ENCODE measurements at places on chromosomes 2 and 18.
A peak's percentile ranks its signal among the peaks of the same experiment; 100 is the strongest.

- DNase-seq: no peak
These were observed 166.5 kb upstream of the SIX3 start for GRCh38 chr2:44774826-44775492.

- DNase-seq: no peak
These were observed 202.8 kb downstream of the DYM start for GRCh38 chr18:49257609-49258008.

DNA sequence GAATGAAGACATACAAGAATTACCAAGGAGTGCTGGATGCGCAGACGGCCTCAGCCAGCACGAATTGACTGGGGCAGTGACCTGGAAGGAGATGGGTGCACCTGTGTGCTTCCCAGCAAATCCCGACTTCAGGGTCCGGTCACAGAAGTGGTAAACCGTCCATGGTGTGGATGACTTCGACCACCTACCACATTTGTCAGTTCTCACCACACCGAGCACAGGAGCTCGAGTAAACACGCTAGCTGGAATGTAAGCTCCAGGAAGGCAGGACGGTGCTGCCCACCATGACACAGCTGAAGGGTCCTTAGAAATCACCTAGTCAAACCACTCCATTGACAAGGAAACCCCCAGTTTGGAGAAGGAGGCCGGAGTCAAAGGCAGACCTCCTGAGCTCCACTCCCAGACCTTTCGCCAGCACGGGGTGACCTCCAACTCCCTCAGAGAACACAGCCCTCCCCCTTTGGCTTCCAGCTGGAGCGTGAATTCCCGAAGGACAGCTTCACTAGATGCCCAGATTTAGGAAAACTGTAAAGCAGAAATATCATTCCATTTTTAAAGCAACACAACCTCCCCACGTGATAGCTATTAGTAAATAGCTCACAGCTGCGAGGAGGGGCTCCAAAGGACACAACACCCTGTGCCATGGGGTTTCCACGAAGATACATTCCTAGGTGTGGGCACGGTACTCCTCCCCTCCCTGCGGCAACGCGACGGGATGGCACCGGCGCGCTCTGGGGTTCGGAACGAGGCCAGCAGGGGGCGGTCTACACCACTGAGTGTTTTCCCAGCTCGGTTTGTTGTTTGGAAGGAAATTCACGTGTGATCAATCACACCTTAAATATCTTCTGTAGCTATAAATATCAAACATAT is 34.1 kb upstream of the GNAL start:
- peak; percentile 88 for DNase-seq

DNA sequence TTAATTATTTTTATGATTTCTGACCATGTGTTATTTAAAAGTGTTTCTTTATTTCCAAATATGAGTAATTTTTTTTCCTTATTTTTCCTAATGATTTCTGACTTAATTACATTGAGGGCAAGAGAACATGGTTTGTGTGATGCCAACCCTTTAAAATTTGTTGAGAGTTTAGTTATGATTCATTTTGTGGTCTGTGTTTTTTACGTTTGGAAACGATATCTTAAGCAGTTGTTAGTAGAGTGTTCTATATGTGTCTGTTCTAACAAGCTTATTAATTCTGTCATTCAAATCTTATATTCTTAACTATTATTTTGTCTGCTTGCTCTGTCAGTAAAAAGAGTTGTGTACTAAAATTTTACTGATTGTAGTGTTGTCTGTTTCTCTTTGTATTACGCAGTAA is 15.0 kb downstream of the NAB1 start:
- DNase-seq: no peak

GRCh38 chr2:72681016-72681995 is 144.5 kb downstream of the EXOC6B start:
- DNase-seq: no peak

DNA sequence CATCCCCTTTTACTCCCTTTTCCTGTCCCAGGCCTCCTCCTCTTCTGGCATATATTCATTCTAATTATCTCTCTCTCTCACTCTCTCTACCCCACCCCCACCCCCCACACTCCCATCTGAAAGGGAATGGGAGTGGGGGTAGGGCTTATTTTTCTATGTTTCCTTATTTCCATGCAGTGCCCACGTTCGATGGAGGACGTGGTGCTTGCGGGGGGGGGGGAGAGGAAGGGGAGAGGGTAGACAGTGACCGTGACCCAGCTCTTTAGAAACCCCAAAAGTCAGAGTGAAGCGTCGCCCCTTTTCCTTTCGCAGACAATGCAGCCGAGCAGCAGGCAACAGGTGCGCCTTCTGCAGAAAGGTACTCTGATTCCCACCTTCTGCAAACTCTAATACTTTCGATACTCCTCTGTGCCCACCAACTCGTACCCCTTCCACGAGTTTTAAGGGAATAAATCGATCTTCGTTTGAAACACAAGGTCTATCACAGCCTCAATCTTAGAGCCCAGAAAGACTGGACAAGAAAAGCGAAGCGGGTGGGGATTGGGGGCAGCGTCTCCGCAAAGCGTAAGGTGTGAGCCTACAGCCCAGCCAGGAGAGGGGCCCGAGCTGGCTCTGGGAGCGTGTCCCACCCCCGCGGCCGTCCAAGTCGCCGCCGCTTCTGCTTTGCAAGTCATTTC is 891 bp upstream of the NR4A2 start:
- no peak for DNase-seq

DNA sequence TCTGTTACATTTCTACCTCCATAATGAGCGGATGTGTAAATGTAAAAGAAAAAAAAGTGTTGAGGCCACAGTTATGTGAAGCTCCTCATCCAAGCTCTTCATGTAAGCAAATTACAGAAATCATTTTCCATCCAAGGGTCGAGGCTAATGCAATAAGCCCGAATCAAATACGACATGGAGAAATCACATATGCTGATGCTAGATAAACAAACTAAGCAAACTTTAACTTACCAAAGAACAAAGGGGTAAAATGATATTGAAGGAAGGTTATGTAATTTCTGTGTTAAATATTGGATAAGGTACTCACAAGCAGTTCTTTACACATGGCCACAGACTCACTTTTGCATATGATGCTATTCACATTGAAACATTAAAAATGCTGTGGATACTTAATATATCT is 310.2 kb upstream of the ID2 start:
- DNase-seq: no peak

DNA sequence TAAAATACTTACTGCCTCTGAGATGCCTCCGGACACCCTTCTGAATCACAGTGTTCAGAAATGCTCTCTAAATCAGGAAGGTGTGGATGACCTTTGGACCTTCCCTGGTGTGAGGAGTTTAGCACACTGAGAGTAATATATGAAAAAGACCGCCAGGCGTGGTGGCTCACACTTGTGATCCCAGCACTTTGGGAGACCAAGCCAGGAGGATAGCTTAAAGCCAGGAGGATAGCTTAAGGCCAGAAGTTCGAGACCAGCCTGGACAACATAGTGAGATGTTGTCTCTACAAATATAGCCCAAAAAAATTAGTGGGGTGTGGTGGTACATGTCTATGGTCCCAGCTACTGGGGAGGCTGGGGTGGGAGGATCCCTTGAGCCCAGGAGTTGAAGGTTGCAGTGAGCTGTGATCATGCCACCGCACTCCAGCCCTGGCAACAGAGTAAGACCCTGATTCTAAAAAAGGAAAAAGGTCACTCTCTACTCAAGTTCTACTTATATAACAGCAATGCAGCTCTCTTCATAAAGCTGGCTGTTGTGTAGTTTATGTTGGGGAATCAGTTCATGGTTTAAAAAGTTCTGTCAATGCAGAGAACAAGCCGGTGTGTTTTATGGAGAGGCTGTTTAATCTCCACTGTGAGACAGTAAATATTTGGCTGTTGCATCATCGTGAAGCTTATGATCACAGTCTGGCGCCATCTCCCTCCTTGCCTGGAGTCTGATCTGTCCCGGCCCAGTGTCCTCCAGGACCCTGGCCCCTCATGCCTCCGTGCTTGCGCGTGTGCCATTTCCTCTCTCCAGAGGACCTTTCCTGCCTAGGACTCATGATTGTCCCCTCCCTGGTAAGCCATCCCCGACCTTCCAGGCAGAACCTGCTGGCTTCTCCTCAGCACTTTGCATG is 184.5 kb downstream of the FAM210A start:
- DNase-seq: no peak

DNA sequence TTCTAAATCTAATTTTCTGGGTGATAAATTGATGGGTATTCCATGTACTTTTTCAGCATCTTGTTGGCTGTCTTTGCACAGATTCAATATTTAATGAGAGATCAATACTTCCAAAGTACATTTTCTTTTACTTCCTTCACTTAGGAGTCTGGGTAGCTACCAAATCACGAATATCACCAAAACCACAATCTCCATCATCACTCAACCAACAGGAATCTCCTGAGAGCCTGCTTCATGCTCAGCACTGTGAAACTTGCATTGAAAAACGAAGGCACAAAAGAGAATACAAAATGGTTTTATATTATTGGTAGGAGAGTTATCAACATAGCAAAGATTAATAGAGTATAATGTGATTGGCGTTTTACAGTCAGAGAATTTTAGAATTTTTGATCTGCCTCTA is 261.5 kb upstream of the DSEL start:
- DNase-seq: no peak

GRCh38 chr2:1664076-1664605 is 80.2 kb downstream of the PXDN start:
- no peak for DNase-seq

DNA sequence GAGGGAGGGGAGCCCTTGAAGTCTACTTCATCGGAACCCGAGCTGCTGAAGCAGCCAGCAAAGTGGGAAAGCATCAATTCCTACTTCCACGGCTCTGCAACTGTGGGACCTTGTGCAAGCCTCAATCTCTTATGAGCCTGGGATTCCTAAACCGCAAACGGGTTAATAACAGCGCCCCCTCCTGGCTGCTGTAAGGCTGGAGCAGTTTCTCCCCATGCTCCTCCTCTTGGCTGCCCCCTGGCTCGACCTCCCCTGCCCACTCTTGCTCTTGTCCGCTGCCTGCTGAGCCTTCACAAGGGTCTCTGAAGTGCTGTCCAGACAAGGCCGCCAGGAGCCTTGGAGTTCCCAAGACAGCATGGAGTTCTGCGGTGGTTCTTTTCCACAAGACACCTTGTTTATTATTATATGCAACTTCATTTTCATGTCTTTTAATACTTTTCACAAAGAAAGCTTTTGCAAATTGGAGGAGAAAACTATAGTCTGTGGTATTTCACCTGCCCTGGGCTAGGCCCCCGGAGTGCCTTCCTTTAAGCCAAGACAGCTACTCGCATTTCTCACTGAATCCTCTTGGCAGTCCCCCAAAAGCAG is 157.2 kb downstream of the DDX1 start:
- peak; percentile 67 for DNase-seq

- DNase-seq: no peak
These were observed 235.4 kb upstream of the FANCL start for GRCh38 chr2:58476556-58476955.

DNA sequence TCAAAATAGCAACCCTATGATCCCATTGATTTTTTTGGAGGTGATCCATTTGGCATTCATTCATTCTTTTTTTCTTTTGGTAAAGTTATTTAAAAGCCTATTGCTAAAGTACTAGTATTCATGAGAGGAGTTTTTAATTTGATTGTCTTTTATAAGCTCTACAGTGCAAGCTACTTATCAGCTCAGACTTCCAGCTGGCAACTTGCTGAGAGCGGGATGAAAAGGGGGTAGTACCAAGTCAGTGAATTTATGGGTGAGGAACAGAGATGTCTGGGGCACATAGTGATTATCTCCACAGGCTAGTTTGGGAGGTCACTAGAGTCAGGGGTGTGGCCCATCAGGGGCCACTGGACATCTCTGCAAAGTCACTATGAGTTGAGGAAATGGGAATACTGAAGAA is 202.4 kb downstream of the PIK3C3 start:
- no peak for DNase-seq

GRCh38 chr18:46946656-46947282 is 29.4 kb downstream of the KATNAL2 start:
- peak; percentile 64 for DNase-seq

DNA sequence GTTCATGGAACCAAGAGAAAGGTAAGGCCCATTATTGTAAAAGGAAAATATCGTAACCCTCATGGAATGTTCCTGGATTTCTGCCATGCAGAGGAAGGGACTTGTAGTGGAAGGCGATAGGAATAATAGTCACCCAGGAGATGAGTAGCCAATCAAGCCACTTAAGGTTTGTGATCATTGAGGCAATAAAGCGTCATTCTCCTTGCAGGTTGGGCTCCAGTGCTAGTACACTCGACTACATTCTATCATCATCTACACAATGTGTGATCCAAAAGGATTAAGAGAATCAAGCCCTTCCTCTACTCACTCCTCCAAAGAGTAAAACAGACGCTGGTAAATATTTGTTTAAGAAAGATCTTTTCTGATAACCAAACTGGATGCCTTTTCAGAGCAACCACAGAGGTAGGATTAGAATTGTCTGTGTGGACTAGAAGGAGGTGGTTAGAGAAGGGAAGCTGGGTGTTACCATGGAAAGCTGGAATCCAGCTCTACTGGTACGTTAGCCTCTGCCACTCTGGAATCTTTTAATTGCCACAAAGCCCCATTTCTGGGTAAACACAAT is 245.7 kb downstream of the IKZF2 start:
- DNase-seq: no peak

DNA sequence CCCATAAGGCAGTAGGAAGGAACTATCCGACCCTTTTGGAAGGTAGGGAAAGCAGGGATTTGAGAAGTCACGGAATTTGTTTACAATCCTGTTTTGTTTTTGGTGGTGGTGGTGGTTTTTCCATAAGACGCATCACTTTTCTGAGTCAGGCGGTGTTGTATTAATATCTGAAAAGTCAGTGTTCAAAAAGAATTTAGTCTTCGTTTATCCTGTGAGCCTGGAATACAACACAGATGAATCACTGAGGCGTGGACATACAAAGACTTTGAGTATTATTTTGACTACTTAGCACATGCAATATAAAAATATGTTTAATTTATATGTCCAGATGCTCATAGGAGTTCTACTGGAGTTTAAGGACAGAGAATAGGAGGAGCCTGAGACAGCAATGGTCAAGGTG is 785 bp downstream of the ZNF892 start:
- no peak for DNase-seq

GRCh38 chr2:53854678-53855077 is 5.1 kb downstream of the GPR75 start:
- DNase-seq: no peak

GRCh38 chr2:89845532-89845931 is 1154.1 kb downstream of the RPIA start:
- no peak for DNase-seq

- no peak for DNase-seq
These were observed 76.2 kb downstream of the FAM168B start for GRCh38 chr2:131016826-131017741.

DNA sequence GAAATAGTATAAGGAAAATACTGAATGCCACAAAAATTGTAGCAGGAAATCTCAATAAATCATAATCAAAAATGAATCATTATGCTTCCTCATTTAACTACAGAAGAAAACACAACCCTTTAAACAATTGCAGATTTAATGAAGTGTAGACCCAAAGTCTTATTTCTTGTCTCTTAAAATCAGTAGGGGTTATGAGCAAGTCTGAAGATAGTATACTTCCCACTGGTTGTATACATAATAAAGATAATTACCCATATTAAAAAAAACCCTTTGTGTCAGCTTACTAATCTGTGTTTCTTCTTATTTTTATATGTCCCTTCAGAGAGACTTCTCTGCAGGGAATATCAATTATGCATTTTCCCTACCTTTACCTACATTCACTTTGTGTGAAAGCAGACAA is 504.7 kb downstream of the ERBB4 start:
- DNase-seq: no peak
